Panc1 (cell line): ENCODE measurements at places on chromosomes 3 and 15.

- H3K36me3 ChIP-seq = no peaks in the 10 kb centered on the region
- H3K4me3 ChIP-seq = no peak overlapping the region
- H3K4me1 ChIP-seq = no peaks in the 10 kb centered on the region
Observed at GRCh38 chr3:5343459-5343858, 156.0 kb downstream of the EDEM1 start.

GRCh38 chr3:93969443-93969842, 4.3 kb downstream of the PROS1 start:
- H3K27ac ChIP-seq = no peak overlapping the region
- H3K4me1 ChIP-seq = 0 out of 2 replicates have a peak, but pooled peaks cover 4% of the 10 kb centered on the region
- no peaks in the 10 kb centered on the region for H3K36me3 ChIP-seq
- peak; percentile 85 for DNase-seq
- no peak overlapping the region for H3K4me3 ChIP-seq

DNA sequence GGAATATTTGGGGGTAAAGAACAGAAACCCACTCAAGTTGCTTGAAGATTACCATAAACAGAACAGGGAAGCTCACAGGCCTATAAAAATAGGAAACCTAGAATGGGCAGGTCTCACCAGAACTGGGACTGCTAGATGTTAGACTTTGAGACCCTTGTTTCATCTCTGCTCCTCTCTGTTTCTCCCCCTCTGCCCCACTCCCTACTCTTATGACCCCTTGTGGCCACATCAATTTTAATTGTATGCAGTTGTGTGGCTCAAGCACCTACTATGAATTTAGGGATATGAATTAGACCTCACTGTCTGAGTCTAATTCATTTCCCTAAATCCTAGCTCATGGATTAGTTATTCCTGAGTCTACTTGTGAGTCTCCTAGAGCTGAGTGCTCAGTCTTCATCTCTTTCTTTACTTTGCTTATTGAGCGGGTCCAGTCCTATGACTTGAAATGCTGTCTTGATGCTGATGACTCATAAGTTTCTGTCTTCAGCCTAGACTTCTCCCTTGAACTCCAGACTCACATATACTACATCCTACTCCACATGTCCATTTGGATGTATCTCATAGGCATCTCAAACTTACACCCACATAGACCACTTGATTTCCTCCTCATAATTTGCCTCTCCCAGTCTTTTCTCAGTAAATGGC, 78.7 kb downstream of the ITPR1 start:
- H3K4me3 ChIP-seq = no peak overlapping the region
- no peak for DNase-seq
- H3K4me1 ChIP-seq = no peaks in the 10 kb centered on the region
- H3K36me3 ChIP-seq = no peaks in the 10 kb centered on the region
- no peak overlapping the region for H3K27ac ChIP-seq

DNA sequence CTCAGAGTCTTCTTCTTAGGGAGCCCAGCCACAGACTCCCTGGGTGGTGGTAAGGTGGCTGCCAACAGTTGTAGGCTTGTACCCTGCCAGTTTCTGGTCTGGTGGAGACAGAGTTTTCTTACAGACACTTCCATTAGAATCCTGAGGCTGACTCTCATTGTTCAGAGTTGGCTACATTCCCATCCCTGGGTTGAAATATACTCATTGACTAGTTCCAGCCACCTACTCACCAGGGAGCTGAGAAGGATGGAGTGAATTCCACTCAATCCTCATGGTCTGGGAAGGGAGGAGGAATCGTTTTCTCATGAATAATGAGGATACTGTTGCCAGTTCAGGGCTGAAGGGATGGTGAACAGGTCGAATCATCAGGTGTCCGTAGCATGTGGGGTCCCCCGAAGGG, 226.5 kb upstream of the PROK2 start:
- H3K4me3 ChIP-seq = no peak overlapping the region
- no peaks in the 10 kb centered on the region; the same call in 1 of the 2 replicates for H3K27me3 ChIP-seq
- H3K27ac ChIP-seq = no peak overlapping the region
- no peaks in the 10 kb centered on the region for H3K36me3 ChIP-seq
- H3K4me1 ChIP-seq = no peaks in the 10 kb centered on the region

DNA sequence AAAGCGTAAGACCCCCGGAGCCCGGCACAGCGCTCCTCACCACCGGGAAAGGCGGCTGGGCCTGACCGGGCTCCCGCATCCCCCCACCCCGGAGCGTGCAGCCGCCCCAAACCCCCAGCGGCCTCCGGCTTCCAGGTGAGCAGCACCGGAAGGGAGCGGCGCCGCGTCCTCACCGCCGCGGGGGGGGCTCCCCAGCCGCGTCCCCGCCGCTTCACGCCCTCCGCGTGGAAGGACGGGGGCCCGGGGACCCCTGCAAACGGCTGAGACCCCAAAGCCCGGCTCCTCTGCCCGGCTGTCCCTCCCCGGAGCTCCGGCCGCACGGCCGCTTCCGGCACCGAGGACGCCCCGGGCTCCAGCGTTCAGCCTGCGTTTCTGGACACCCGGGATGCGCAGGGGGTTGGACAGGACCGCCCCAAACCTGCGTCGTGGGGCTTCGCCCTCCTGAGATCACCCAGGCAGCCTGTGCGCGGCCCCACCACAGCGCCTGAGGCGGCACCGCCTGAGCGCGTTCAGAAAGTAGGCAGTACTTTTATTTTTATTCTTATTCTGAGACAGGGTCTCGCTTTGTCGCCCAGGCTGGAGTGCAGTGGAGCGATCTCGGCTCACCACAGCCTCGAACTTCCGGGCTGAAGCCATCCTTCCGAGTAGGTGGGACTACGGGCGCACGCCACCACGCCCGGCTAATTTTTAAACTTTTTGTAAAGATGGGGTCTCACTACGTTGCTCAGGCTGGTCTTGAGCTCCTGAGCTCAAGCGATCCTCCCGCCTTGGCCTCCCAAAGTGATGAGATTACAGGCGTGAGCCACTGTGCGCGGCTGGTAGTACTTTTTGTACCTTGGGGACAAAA, 51.6 kb upstream of the BLM start:
- no peaks in the 10 kb centered on the region for H3K4me1 ChIP-seq
- H3K4me3 ChIP-seq = peak overlapping the region; percentile 59
- H3K27me3 ChIP-seq = no peaks in the 10 kb centered on the region
- no peak for DNase-seq

- H3K27ac ChIP-seq = no peak overlapping the region
- H3K36me3 ChIP-seq = no peaks in the 10 kb centered on the region; the same call in 1 of the 2 replicates
- no peaks in the 10 kb centered on the region for H3K27me3 ChIP-seq
- no peak overlapping the region for H3K4me3 ChIP-seq
- DNase-seq = no peak
Observed at GRCh38 chr3:138675393-138675792, 66.8 kb downstream of the FAIM start.
